Neural crest cell (in vitro differentiated cells): ENCODE measurements at places on chromosomes 2 and 18. TPM values are rescaled to one million over a fixed set of nuclear protein-coding genes. Genes with fewer than 3 reads are reported as not detected.

DNA sequence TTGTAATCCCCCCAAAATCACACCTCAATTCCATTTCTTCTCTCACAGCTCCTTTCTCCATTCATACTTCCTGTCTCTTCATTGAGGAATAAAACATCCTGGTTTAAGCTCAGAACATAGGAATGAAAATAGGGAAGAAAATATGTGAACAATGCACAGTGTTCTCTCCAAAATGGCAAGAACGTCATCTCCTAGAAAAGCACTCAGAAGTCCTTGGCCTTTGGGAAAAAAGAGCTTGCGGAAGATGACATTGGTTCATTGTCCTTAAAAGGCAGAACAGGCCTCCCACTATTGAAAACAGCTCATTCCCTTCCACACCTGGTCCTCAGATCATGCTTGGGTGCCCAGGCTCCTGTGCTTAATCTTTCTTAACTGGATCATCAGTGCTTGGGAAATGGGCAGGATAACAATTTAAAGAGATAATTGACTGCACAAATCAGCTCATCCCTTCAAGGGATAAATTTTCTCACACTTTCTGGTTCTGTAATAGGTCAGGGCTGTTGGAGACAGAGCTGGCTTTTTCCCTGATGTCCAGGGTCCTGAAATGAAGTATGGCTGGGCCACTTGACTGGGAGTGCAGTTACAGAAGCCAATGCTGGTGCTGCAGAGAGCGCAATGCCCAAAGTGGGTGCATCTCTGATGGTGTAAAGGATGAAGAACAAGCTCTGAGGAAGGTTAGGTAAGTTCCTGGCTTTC, 69.2 kb downstream of the MARCHF4 start:
- no peak for DNase-seq
- H3K27me3 ChIP-seq = no peaks in the 10 kb centered on the region
- H3K27ac ChIP-seq = no peak overlapping the region
- no peak overlapping the region for H3K4me3 ChIP-seq

- H3K4me3 ChIP-seq = no peak overlapping the region
- peaks cover 13% of the 10 kb centered on the region for H3K4me1 ChIP-seq
- H3K27ac ChIP-seq = no peak overlapping the region
- DNase-seq = no peak
- H3K36me3 ChIP-seq = peaks cover 5% of the 10 kb centered on the region
These were observed 3.9 kb upstream of the MATN3 start for GRCh38 chr2:20016346-20016745.

- no peak for DNase-seq
- H3K27ac ChIP-seq = no peak overlapping the region
- H3K4me3 ChIP-seq = no peak overlapping the region
- no peaks in the 10 kb centered on the region for H3K27me3 ChIP-seq
- H3K4me1 ChIP-seq = peaks cover 24% of the 10 kb centered on the region
- peaks cover 4% of the 10 kb centered on the region for H3K36me3 ChIP-seq
These were observed 90.9 kb downstream of the ACAA2 start for GRCh38 chr18:49722477-49722876.

OBSL1 gene
- 122 and 123 TPM in 2 replicates for total RNA-seq

ADAM23 gene
- total RNA-seq = 31.2 and 34.0 TPM in 2 replicates

DNA sequence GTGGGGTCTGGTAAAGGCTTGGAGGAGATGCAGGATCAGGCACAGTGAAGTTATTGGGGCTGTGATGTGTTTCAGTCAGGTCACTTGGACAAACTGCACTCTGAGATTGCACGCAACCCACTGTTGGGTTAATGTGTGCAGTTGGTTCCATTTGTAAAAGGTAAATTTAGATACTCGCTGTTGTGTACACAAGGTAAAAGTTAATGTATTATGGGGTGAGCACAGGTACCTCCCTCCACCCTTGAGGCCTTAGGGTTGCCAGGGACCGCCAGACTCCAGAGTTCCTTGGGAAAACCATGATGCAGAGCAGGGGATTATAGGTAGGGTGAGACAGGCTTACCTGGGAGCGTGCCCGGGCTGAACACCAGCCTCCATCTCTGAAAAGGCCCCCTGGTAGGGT, 20.1 kb downstream of the IMPA2 start:
- no peak for DNase-seq
- H3K4me1 ChIP-seq = peaks cover 5% of the 10 kb centered on the region
- H3K36me3 ChIP-seq = peaks cover under 1% of the 10 kb centered on the region

WNT10A gene
- not detected in 2 replicates for total RNA-seq

DNA sequence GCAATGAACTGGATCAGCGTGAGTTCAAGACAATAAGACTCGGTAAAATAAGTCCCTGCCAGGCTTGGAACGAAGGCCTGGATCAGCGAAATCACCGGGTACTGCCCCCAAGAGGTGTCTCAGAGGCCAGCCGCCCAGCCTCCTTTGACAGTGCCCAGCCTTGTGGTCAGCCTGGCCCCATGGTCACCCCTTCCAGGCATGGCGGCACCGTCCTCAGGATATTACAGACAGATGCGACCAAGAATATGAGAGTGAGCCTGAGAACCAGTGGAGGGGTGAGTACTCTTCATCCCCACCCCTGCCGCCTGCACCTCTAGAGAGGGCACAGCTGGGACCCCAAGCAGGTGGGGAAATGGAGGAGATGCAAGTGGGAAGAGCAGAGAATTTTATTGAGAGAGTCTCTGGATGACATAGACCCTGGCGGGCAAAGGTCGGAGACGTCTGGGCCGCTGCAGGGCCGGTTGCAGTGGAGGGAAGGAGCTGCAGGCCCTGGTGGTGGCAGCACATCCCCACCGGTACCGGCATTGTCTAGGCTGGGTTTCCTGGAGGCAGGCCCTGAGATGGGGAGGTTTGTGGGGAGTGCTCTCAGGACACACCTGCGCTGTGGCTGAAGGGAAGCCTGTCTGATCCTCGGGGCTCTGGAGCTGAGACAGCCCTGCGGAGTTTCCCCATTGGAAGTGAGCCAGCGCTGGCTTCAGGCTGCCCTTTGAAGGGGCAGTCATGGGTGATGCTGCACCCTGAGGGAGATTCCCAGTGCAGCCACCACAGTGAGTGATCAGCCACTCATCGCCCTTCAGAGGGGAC, 190.0 kb downstream of the SEPTIN10 start:
- H3K27ac ChIP-seq = no peak overlapping the region
- no peak for DNase-seq
- H3K4me3 ChIP-seq = no peak overlapping the region
- H3K36me3 ChIP-seq = no peaks in the 10 kb centered on the region
- H3K4me1 ChIP-seq = no peaks in the 10 kb centered on the region
- H3K27me3 ChIP-seq = no peaks in the 10 kb centered on the region

DNA sequence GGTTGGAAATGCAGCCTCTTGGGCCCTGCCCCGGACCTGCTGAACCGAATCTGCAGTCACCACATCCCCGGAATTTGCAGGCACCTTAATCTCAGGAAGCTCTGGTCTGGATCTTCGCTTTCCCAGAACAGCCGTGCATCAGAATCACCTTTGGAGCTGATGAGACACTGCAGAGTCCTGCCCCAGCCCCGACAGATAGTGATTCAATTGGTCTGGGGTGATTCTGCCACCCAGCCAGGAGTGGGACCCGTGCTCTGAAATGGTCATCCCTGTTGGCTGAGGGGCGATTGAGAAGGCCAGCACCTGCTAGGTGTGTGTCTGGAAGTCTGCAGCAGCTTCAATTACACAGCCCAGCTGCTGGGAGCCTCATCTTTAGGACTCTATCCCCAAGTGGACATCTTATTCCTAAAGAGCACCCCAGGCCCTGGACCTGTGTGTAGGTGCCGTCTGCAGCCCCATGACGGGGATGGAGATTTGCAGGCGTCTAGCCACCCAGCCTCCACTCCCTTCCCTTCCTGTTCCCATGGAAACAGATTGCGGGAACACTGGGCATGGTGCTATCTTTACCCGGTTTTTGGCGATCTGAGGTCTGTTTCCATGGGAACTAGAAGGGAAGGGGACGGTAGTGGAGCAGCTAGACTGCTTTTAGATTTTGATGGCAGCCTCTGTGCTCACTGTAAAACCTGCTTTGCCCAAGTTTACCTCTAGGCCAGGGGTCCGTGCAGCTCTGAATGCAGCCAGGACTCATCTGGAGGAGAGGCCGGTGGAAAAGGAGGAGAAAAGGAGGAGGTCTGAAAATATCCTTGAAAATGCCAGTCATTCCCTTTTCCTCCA, 156.1 kb downstream of the LDLRAD4 start:
- H3K27ac ChIP-seq = peak overlapping the region; percentile 6
- DNase-seq = no peak
- H3K4me1 ChIP-seq = peaks cover 14% of the 10 kb centered on the region

GRCh38 chr18:67318651-67319050, 197.9 kb downstream of the DSEL start:
- no peaks in the 10 kb centered on the region for H3K36me3 ChIP-seq
- H3K4me3 ChIP-seq = no peak overlapping the region
- DNase-seq = no peak
- no peaks in the 10 kb centered on the region for H3K27me3 ChIP-seq

DNA sequence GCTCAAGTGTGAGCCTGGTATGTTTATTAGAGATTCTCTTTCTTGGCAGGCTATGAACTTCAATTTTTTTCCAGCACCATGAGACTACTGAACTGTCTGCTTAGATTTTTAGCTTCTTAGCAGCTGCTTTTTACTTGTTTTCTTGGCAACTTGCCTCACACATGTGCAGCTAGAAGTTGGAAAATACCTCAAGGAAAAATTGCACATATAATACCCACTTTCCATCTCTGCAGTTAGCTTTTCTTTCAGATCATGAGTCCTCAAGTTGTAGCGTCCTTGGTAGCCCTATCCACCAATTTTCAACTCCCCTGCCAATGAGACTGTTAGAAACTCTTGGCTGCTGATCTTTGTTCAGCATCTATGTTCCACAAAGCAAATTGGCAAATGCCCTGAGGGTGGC, 302.1 kb downstream of the HRH4 start:
- H3K36me3 ChIP-seq = peaks cover 10% of the 10 kb centered on the region
- no peak overlapping the region for H3K4me3 ChIP-seq
- DNase-seq = no peak
- peaks cover 10% of the 10 kb centered on the region for H3K4me1 ChIP-seq

- H3K4me1 ChIP-seq = no peaks in the 10 kb centered on the region
- H3K36me3 ChIP-seq = no peaks in the 10 kb centered on the region
- no peak for DNase-seq
- H3K27me3 ChIP-seq = no peaks in the 10 kb centered on the region
- H3K27ac ChIP-seq = no peak overlapping the region
- H3K4me3 ChIP-seq = no peak overlapping the region
These were observed 250.2 kb upstream of the CWC22 start for GRCh38 chr2:180257247-180257646.

DNA sequence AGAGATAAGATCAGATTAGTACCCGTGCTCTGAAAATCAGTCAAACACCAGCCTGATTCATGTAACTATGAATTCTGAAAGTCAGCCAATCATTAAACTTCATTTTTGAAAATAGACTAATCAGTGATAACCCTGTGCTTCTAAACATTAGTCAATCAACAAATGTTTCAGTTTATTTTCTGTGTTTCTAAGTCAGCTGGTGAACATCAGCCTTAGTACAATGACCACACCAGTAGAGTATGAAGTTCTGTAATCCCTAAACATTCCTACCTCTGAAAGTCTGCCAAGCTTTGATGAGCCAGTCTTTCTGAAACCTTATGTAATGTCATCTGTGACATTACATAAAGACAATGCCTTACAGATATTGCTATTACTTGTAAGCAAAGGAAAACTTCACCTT, 807.4 kb upstream of the CRIM1 start:
- H3K27ac ChIP-seq = no peak overlapping the region
- H3K4me1 ChIP-seq = no peaks in the 10 kb centered on the region
- DNase-seq = no peak
- H3K36me3 ChIP-seq = no peaks in the 10 kb centered on the region

DNA sequence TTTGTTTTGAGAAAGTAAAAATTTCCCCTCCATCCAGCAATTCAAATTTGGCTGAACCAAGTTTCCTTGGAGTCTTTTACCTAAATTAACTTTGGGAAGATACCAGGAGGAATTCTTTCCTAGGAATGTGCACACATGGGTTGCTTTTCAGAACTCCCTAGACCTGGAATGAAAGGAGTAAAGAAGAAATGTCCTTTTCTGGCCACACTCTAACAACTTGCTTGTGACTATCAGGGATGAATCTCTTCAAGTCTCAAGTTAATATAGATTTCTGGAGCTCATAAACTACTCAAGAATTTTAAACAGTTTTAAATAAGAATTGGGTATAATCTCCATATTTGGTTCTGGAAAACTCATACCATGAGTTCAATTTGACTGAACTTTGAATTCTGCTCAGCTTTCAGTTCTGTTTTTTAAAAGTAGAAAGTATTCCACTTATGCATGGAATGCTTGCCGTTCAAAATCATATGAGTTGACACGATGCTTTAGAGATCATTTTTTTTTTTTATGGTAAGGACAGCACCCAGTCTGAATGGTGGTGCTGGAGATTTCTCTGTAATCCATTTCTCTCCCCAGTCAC, 7.7 kb downstream of the RASGRP3 start:
- DNase-seq = no peak
- no peaks in the 10 kb centered on the region for H3K36me3 ChIP-seq
- no peaks in the 10 kb centered on the region for H3K4me1 ChIP-seq
- no peak overlapping the region for H3K4me3 ChIP-seq
- no peak overlapping the region for H3K27ac ChIP-seq
- no peaks in the 10 kb centered on the region for H3K27me3 ChIP-seq

DNA sequence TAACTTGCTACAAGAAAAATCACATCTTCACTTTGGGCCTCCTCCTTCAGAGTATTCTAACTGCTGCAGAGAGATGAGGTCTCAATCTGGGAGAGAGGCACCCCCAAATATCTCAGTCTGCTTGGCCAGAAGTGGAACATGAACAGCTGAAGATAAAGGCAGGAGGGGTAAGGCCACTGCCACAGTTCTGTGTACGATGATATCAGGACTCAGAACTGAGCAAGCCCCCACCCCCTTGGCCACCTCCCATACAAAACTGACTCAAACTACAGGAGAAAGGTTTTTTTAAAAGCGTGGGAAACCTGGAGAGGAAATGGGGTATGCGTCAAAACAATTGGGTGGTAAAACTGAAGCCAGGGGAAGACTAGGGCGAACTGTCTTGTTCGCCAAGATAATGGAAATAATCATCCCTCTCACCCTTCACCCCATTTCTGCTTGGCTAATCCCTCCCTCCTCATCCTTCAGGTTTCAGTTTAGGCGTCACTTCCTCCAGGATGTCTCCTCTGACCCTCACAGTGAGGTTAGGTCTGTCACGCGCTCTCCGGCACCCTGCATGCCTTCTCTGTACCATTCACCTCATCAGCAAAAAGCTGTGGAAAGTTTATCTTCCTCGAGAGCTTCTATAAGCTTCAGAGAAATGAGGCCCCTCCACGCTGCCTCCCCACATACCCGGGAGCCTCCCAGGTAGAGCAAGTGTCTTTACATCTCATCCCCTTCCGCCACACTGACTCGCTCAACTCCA, 64.4 kb downstream of the SFXN5 start:
- peak overlapping the region; percentile 14 for H3K27ac ChIP-seq
- no peak for DNase-seq
- no peaks in the 10 kb centered on the region for H3K27me3 ChIP-seq
